Thoracic aorta (tissue), 2 donors: ENCODE measurements at places on chromosomes 7 and 10.

DNA sequence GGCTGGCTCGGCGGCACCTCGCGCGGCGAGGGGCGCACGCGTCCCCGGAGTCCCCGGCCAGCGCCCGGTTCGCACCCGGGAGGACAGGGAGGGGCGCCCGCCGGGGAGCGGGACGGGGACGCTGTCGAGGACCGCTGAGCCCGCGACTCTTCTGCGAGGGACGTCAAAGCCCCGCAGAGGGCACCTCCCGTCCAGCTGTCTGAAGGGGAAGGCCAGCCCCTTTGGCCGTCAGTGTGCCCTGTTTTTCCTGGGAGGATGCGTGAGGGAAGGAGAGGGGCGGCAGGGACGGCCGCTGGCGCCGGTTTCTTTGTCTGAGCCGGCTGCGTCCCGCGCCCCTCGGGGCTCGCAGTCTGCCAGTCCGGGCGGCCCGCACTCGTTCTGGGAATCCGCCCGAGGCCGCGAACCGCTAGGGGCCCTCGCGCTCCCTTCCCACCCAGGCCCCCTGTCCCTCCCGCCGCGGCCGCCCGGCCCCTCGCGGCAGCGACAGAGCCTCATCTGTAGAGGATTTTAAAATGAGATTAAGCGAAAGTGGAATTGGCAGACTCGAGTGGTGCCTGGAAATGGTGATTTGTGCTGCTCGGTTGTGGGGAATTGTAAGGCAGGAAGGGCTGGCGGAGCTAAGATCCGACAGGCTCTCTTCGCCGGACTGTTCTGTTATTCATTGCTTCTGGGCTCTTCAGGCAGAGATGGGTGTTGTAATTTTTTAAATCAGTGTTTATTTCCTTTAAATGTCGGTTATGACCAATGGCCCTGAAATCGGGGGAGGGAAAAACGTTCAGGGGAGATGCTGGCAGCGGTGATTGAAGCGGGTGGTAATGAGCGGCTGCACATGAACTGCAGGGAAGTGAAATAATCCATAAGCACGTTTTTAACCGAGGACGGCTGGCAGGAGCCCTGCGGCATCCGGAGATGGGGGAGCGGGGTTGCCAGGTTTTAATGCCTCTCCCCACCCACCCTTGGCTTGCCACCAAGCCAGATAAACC lies 618 bp upstream of the RELN start:
- no peak for DNase-seq

DNA sequence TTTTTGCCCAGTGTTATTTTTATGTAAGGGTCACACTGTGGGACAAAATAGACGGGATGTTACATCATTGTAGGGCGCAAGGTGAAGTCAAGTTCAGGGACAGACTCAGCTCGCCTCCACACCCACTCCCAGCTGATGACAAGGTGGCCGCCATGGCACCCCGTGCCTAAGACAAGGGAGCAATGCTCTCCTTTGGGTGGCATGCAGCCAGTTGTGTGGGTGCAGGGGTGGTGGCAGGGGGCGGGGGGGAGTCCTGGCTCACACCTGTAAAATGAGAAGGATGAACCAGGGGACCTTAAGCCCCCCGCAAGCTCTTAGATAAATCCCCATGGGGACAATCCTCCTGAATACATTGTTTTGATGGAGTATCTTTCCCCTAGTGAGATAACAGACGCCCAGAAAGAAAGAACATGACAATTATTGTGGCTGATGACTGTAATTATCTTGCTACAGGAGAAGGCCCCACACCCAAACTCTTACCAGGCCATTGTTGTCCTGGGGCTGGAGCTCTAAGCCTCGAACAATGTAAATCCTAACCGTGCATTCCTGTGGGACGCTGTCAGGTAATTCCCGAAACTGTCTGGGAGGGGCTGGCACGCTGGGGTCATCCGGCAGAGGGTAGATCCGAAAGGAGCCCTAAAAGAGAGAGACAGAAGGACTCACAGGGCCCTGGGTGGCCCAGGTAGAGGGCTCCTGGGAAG lies 148.7 kb downstream of the MYOF start:
- DNase-seq: no peak

- no peak for DNase-seq
These were observed 17.0 kb downstream of the PDK4 start for GRCh38 chr7:95579318-95579717.

- no peak for DNase-seq
These were observed 1074.1 kb upstream of the AUTS2 start for GRCh38 chr7:68524126-68524525.

GRCh38 chr7:146875237-146875785 lies 758.7 kb downstream of the CNTNAP2 start:
- DNase-seq: no peak

DNA sequence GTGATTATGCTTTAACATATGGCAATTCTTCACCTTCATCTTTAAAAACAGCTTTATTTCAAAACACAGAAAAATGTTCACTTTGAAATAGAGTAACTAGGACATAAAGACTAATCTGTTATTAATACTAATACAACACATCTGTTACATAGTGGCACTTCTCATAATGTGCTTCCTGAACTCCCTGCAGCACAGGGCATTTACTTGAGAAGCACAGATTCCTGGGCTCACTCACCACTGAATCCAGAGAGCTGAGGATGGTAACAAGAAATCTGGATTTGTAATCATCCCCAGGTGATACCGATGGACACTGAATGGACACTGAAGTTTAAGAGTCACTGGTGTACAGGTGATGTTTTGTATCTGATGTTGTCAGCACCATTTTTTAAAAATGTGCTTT lies 96.1 kb downstream of the COL28A1 start:
- no peak for DNase-seq

GRCh38 chr10:98623176-98623575 lies 176.4 kb upstream of the HPS1 start:
- DNase-seq: no peak

GRCh38 chr10:35335133-35336083 lies 901 bp upstream of the CCNY start:
- DNase-seq: no peak
